Small intestine (tissue), 16 donors: ENCODE measurements at places on chromosomes 3 and 15. TPM values are rescaled to one million over a fixed set of nuclear protein-coding genes. Genes with fewer than 3 reads are reported as not detected.

Gene PRICKLE2
- not detected for polyA plus RNA-seq

Gene ATP8B4
- polyA plus RNA-seq: 0.45 TPM

Gene RAB6B
- polyA plus RNA-seq: 0.77 TPM

Gene TEX55
- not detected for polyA plus RNA-seq

Gene SLC9C1
- polyA plus RNA-seq: 0.18 TPM

Gene TRIM71
- not detected for polyA plus RNA-seq

Gene FGD5
- 3.1 TPM for polyA plus RNA-seq

Gene BTLA
- 0.49 TPM for polyA plus RNA-seq

Gene PTH1R
- polyA plus RNA-seq: 45.8 TPM

Gene GUCA1C
- polyA plus RNA-seq: not detected

Gene CPLX3
- polyA plus RNA-seq: 1.1 TPM

Gene CPNE9
- polyA plus RNA-seq: not detected

Gene ARRDC4
- polyA plus RNA-seq: 18.9 TPM

Gene MON1A
- 31.2 TPM for polyA plus RNA-seq

Gene PDZRN3
- polyA plus RNA-seq: 11.9 TPM

Gene GCNT3
- 21.7 TPM for polyA plus RNA-seq

Gene FAM107A
- polyA plus RNA-seq: 1.6 TPM

Gene SLC28A1
- 27.8 TPM for polyA plus RNA-seq
